CD4-positive, CD25-positive, alpha-beta regulatory T cell (primary cell): ENCODE measurements at places on chromosomes 1 and 21.

DNA sequence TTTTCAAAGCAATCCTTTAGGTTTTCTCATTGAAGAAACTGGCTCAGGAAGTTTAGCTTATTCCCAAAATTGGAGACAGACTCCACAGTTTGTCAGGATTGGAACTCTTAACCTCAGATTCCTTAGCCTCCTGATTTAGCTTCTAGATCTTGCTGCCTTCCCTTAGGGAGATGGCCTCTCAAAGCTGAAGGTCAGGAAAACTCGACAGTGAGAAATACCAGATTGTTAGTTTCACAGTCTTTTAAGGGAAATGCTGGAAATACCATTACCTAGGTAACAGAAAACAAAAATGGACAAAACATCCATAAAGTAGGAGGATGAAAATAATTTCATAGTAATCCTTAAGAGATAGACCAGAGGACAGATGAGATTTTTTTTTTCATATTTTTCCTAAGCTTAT lies 7.8 kb downstream of the RASAL2 start:
- DNase-seq, result no peak

GRCh38 chr1:230123280-230124185 lies 56.5 kb downstream of the GALNT2 start:
- DNase-seq, result no peak

- no peak for DNase-seq
Observed at GRCh38 chr1:245067257-245067656, 87.5 kb upstream of the KIF26B start.

DNA sequence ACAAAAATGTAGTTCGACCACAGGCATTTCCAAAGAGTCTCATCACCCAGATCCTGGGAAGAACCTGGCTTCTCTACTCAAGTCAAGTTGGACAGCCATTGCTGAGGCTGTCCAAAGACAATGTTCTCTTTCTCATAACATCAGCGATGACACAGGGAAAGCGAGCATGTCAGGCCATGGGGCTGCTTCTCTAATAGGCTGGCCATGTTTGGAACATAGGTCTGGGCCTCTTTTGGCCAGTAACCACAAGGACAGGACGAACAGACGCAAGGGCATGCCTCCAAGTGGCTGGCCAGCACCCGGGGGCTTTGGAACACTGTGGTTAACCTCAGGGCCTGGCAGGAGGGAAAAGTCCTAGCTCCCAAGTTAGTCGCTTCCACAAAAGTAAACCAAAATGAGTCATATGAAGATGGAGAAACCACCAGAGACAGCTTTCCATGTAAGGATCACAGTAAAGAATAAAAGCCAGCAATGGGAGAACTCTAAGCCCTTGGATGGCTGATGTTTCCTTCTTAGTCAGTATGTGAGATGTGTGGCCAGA lies 80.6 kb upstream of the SLC44A3 start:
- DNase-seq, result no peak

GRCh38 chr1:200897259-200897658 lies 2.6 kb downstream of the INAVA start:
- no peak for DNase-seq

- no peak for DNase-seq
Observed at GRCh38 chr1:38246955-38247952, 200.7 kb upstream of the POU3F1 start.

DNA sequence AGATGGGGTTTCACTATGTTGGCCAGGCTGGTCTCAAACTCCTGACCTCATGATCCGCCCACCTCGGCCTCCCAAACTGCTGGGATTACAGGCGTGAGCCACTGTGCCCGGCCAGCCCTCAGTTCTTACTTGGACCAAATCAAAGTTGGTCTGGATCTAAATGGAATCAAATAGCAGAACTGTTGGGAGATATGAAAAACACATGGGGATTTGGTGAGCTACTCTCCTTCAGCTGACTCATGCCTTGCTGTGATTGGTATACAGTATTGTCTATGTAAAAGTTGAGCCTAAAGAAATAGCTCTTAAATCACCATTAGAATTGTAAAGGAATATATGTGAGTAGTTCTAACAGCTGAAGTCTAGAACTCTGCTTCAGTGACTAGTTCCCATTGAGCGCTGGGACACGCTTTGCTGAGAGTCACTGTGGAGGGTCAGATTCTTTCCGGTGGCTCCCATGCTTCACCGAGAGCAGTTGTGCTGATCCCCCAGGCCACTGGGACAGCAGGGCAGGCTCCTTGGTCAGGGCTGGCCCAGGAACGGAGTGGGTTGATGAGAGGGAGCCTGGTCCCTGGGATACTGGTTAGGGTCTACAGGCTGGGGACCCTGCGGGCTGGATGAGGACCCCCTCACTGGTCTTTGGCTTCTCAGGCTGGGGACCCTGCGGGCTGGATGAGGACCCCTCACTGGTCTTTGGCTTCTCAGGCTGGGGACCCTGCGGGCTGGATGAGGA lies 14.0 kb downstream of the PKNOX1 start:
- DNase-seq, result no peak

- DNase-seq, result no peak
Observed at GRCh38 chr1:43067977-43068751, 103.9 kb downstream of the EBNA1BP2 start.

DNA sequence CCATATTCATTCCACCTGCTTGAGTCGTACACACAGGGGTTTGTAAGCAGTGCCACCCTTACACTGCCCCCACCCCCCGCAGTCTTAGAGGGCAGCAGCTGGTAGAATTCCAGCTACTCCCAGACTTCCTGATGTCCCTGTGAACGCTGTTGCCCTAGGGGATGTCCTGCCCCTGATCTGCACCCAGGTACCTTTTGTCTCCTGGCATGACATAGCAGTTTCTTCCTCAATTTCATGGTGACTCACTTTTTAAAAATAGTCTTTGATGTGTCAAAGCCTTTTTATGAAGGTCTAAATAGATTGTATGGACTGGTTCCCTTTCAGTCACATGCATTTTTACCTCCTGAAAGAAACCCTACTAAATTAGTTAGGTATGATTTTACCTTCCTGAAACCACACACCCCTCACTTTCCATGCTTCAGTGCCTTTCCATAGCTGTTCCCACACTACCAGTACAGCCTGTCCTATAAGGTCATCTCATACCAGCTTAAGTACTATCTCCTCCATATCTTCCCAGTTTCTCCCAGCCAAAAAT lies 76.4 kb downstream of the ST3GAL3 start:
- no peak for DNase-seq

GRCh38 chr1:22914633-22915217 lies 57.9 kb downstream of the LACTBL1 start:
- no peak for DNase-seq

DNA sequence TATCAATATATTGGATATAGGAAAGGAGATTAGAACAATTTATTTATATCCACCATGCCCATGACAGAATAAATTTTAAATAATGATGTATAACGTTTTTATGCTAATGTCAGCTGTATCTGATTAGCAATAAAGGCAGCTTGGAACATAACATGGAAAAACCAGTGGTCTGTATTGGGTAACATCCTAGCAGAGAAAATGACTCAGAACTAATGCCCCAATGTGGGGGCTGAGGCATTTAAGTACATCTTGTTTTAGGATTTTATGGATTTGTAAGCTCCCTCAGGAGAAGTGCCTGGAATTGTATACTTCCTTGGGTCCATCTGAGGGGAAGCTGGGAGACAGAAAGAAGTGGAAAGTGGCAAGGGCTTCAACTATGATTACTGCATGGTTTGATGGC lies 82.3 kb downstream of the HMCN1 start:
- DNase-seq, result no peak

- DNase-seq, result no peak
Observed at GRCh38 chr1:153760440-153760839, 14.8 kb upstream of the SLC27A3 start.

- DNase-seq, result no peak
Observed at GRCh38 chr1:19577036-19577435, 67.1 kb upstream of the NBL1 start.

DNA sequence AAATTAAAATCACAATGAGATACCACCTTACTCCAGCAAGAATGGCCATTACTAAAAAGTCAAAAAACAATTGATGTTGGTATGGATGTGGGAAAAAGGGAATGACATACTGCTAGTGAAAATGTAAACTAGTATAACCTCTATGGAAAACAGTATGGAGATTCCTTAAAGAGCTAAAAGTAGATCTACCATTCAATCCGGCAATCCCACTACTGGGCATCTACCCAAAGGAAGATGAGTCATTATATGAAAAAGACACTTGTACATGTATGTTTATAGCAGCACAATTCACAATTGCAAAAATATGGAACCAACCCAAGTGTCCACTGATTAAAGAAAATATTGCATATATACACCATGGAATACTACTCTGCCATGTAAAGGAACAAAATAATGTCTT lies 37.2 kb downstream of the SUSD4 start:
- no peak for DNase-seq

- no peak for DNase-seq
Observed at GRCh38 chr21:17495680-17496079, 17.2 kb upstream of the CXADR start.

DNA sequence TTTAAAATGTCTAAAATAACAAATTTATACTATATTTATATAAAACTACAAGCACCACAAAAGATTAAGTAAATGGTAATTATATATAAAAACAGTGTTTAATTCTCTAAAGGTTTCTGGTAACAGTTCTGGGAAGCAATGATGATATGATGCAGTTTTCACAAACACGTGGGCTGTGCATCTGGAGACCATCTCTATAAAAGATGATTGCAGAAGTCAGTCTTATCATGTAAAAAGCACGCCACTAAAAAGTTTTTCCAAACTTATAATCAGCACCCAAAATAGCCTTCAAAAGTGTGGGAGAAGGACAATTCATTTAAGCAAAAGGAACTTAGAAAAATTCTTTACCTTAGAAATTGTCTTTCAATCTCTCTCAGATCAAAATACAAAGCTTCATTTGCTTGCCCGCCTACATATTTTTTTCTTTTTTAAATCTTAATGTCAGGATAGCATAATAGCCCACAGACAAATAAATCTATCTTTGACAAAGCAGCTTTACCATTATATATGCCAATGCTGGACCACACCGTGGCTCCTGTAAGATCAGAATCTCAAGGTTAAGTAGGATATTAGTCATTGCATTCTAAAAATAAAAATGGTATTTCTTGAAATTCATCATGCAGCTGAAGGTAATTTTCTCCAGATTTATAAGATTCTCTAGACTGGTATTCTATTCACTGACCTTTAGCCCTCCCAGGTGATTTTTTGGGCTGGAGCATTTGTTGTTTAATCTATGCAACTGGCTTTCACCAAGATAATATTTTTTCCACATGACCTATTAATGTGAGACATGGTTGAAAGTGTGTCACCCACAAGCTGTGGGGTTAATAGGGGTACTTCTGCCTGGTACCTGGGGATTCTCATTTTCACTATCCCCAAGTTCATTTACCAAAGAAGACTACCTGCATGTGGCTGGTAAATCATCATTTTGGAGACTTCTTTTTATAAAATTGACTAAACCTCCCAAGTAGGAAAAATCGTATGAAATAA lies 189.6 kb upstream of the ST6GALNAC5 start:
- DNase-seq, result no peak

- DNase-seq, result no peak
Observed at GRCh38 chr1:175179837-175180590, 12.6 kb downstream of the KIAA0040 start.

DNA sequence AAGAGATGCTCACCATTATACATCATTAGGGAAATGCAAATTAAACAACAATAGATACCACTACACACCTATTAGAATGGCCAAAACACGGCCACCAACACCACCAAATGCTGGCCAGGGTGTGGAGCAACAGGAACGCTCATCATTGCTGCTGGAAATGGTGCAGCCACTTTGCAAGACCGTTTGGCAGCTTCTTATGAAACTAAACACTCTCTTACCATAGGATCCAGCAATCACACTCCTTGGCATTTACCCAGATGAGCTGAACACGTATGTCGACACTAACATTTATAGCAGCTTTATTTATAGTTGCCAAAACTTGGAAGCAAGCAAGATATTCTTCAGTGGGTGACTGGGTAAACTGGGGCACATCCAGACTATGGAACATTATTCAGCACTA lies 28.9 kb upstream of the ADARB1 start:
- DNase-seq, result no peak

DNA sequence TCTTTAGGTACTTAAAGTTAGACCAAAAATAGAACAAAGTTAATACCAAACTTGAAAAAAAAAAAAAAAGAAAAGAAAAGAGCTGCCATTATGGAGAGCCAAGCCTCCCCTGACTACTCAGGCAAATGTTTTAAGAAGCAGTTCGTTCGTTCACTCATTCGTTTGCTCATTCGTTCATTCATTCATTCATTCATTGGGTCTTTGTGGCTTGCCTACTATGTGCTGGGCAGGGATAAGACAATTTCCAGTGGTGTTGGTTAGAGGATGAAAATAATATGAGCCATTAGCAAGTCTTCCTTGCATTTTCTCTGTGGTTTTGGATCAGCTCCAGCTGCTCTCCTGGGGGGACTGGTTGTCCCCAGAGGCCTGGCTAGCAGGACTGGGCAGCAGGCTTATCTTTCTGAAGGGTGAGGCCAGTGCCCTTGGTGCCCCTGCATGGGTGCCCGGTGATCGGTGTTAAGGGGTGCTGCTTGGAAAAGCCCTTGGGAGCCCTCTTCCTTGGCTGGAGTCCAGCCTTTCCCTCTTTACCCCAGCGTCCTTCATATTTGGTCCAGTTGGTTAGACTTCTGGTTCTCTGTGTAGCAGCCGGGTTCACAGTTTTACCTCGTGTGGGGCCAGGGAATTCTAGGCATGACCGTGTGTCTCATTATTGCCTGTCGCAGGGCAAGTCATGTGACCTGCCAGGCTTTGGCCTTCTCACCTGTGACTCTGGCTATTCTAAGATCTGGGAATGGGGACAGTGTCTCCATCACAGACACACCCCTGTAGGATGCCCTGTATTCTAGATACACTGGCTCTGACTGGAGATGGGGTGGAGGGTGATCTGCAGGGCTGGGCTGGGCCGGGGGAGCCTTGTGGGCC lies 32.8 kb downstream of the LHX4 start:
- DNase-seq, result no peak

DNA sequence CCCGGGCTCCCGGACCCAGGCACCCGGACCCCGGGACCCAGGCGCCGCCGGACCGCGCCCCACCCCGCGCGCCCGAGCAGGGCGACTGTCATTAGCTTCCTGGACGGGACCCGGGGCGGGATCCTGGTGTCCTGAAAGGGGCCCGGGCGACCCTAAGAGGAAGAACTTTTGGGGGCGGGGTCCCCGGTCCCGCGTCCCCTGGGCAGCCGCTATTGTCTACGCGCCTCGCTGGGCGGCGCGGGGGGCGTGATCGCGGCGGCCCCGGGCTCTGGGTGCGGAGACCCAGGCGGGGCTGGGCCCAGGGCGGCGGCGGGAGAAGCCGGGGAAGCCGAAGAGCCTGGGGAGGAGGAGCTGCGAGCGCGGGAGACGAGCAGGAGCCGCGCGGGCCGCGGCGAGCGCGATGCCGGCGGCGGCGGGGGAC lies 465 bp downstream of the HUNK start:
- no peak for DNase-seq

DNA sequence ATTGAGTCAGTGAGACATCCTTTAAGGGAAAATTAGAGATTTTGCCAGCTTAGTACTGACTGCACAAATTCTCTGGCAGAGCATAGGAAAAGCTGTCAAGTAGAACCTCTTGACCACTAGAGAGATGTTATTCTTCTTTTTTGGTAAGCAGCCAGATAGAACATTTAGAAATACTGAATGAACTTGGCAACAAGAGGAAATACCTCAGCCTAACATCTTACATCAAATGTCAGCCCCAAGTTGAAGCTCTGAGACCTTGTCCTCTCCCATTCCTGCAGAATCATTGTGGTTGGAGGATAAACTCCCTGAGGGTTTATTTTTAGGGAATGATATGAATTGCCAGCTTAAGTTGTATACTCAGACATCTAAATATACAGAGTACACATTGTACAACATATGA lies 53.5 kb downstream of the MIGA1 start:
- DNase-seq, result no peak
